HT1080 (cell line): ENCODE measurements at places on chromosomes 2 and 18.

- DNase-seq = peak; percentile 54
These were observed 4.1 kb downstream of the BCL11A start for GRCh38 chr2:60549238-60549927.

DNA sequence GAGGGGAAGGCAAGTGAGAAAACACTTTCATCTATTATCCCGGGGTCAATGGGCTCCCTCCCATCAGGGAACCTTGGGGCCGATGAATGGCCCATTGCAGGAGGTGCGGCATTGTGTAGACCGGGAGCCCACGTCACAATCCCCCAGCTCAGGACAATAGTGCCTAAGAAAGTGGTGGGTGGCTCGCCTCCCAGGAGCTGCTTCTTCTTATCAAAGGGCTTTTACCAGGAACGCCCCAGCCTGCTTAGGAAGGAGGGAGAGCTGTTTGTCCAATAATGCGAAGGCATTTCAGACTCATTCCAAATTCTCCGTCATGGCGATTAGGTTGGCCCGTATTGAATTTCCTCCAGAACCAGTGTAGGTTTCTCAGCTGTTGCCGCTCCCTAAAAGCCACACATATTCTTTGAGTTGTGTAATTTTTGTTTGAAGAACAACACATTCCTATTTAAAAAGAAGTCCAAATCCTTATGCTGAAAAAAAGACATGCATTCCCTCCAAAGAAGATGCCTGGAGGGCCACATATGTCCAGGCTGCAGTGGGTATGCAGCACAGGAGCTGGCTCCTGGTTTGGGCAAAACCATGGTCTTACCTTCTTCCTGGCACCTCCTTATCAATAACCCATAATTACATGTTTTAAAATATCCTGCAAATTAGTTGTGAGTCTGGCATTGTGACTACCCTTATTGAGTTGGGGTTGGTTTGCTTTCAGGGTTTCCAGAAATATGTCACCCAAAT is 264.7 kb downstream of the MYCN start:
- no peak for DNase-seq

- no peak for DNase-seq
These were observed 2.9 kb downstream of the MAT2A start for GRCh38 chr2:85541753-85542457.

DNA sequence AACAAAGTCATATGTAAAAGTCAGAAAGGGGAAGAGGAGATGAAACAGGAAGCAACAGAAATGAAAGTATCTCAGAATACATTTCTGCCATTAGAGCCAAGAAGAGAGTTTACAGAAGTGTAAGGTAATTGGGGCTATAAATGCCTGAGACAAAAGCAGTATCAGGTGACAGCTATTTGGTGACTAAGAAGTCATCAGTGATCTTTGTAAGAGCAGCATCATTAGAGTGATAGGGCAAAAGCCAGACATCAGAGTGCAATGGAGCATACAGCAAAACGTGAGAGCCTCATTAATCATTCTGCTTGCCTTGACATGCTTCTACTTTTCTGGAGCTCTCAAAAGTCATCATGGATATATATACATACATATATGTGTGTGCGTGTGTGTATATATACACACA is 804.7 kb upstream of the PIK3C3 start:
- DNase-seq = no peak

DNA sequence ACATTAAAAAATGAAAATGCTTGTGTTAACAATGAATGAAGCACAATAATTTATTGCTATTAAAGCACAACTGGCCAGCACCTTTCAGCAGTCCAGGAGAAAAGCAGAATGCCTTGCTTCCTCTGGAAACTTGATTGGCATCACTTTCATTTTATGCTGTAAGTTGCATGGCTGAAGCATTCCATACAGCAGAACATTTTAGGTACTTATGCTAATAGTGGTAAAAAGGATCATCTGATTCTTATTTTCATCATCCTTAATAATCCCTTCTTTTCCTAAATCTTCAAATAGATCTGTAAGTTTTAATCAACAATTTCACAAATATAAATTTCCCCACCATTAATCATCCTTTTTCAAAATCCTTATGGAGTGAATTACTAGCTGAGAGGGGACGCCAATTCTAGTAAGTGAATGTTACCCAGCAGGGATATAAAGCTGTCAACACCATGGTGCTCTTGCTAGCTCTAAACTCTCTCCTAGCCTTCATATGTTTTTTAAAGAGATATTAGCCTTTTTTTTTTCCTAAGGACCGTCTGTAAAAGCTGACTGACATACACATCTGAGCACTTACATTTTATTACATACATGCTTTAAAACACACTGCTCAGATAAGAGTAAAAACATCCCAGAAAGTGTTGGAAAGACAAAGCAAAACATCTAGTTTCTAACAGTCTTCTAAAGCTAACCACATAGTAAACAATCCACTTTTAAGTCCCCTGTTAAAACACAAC is 5.3 kb downstream of the SATB2 start:
- no peak for DNase-seq

- no peak for DNase-seq
These were observed 300.8 kb downstream of the CNTNAP5 start for GRCh38 chr2:124325667-124326440.

DNA sequence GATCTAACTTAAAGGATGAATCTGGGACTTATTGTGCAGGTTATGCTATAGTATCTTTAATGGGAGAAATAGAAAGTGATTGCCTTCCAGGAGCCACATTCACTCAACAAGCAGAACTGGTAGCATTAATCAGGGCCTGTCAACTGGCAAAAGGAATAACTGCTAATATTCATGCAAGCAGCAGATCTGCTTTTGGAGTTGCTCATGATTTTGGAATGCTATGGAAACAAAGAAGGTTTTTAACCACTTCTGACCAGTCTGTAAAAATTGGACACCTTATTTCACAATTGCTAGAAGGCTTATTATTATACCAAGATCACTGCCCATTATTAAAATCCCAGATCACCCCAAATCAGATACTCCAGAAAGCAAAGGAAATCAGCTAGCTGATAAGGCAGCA is 200.4 kb downstream of the MREG start:
- peak; percentile 38 for DNase-seq

GRCh38 chr18:13813271-13813849 is 10.6 kb upstream of the MC5R start:
- peak; percentile 45 for DNase-seq

- no peak for DNase-seq
These were observed 18.4 kb downstream of the BCL11A start for GRCh38 chr2:60534892-60535684.

DNA sequence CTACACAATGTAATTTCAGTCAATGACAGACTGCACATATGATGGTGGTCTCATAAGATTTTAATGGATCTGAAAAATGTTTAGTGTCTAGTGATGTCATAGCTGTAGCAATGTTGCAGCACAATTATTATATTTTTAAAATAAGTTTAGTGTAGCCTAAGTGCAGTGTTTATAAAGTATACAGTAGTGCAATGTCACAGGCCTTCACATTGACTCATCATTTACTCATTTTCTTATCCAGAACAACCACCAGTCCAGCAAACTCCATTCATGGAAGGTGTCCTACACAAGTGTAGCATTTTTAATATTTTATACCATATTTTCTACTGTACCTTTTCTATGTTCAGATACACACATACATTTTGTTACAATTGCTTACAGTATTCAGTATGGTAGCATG is 663.1 kb downstream of the ERBB4 start:
- peak; percentile 20 for DNase-seq

DNA sequence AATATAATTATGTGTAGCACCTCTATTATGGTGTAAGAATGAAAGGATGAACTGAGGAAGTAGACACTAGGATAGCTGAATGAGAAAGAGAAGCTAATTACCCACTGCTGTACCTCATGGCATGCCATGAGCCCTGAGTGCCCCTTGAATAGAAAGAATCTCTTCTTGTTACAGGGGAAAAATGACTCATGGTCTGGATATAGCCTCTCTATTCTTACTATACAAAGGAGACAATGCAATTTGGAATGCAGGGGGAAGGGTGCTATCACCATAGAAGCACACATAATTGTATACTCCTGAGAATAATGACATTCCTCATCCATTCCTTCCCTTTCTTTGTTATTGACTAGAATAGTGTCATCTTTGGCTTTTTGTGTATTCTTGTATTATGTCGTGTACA is 385.2 kb downstream of the CDH7 start:
- DNase-seq = peak; percentile 82

GRCh38 chr2:8251291-8251690 is 430.6 kb upstream of the ID2 start:
- DNase-seq = no peak

DNA sequence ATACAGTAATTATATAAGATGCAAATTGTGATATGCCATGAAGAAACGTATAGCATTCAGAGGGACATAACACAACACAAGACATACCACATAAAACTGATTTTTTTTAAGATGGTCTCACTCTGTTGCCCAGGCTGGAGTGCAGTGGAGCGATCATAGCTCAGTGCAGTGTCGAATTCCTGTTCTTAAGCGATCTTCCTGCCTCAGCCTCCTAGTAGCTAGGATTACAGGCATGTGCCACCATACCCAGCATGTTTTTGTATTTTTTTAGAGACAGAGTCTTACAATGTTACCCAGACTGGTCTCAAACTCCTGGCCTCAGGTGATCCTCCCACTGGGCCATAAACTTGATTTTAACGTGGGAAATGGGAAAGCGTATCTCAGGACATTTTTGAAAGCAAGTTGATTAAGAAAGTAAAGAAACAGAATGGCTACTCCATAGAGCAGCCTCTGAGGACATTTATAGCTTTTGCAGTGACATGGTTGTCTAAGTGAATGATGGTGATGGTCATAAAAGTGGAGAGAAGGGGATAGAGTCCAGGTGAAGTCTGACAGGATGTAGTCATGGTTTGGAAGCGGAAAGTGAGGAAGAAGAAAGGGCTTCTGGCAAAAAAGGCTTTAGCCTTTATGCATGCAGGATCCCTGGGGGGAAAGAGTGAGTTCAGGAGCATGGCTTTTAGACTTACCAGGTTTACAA is 2.4 kb downstream of the TSGA10 start:
- DNase-seq = no peak

DNA sequence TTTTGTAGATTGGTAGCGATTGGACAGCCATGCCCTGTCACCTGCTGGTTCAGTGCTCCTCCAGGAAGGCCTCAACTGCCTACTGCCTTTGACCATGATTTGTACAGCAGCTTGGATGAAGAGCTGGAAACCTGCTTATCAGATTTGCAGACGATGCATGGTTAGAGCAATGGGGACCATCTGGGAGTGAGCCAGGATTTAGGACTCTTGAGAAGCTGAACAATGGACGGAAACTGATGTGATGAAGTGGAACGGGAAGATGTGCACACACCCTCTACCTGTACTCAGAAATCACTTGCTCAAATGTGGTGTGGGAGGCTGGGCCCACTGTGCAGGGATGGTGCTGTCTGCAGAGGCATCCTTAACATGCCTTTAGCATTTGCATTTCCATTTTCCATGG is 57.2 kb downstream of the NCK2 start:
- no peak for DNase-seq

GRCh38 chr2:181421131-181421458 is 36.1 kb upstream of the ITGA4 start:
- no peak for DNase-seq

DNA sequence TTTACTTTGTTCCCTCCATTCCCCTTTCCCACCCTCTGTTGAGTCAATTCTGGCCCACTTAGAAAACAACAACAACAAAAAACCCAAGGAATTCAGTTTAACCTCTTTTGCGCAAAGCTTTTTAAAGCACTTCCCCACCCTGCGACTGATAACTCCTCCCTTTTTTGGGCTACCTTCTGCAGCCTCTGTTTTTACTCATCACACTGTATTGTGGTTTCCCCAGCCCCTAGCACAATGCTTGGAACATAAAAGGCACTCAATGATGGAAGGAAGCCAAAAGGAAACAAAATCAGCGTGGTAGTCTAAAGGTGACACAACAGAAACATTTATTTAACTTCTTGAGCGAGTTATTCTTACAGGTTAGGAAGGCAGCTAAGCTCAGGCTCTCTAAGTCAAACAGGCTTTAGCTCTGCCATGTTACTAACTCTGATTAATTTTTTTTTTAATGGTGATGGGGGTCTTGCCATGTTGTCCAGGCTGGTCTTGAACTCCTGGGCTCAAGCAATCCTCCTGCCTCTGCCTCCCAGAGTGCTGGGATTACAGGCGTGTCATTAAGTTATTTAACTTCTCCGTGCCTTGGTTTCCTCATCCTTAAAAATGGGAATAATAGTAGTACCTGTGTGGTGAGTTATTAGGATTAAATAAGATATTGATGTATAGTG is 1.3 kb downstream of the CEP68 start:
- peak; percentile 51 for DNase-seq
